Occipital lobe (tissue), 3 donors: ENCODE measurements at places on chromosomes 7 and 10. TPM values are rescaled to one million over a fixed set of nuclear protein-coding genes. Genes with fewer than 3 reads are reported as not detected.

DNA sequence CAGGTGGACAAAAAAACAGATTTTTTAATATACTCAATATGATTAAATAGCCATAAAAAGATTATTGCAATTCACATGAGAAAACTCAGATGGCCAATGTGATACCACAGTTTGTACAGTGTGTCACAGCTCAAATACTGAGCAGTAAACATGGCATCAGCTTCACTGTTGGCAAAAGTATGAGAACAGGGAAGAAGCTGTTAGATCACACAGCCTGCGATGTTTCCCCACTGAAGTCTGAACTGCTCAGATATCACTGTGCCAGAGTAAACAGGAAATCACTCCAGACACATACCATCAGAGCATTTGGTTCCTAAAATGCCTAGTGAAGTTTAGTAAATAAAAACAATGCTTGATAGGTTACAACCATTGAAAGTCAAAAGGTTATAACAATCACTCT, 347.8 kb downstream of the ETV1 start:
- no peak for DNase-seq

DNA sequence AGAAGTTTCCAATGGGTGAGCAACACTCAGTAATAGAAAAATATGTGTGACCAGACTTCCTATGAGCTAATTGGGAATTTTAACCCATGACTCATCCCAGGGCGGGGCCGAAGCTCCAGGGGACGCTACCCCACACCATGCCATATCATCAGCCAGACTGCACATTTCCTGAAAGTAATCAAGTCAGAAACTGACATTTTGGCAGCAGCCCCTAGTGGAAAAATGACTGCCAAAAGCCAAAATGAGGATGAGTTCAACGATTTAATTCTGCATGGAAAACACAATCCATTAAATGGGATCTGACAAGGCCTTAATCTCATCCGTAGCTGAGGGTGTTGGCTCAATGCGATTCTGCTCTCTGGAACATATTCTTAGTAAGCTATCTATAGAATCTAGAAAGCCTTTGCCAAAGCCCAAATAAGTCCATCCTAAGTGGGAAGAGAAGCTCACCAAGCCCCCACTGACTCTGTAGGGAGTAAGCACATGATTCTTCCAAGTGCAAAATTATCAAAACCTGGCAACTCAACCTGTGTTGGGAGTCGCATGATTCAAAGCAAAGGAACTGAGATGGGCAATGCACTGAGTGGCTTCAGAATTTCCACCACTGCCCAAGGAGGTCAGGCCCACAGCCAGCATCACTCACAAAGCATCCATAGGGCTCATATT, 93.1 kb upstream of the PDE1C start:
- DNase-seq: no peak

DNA sequence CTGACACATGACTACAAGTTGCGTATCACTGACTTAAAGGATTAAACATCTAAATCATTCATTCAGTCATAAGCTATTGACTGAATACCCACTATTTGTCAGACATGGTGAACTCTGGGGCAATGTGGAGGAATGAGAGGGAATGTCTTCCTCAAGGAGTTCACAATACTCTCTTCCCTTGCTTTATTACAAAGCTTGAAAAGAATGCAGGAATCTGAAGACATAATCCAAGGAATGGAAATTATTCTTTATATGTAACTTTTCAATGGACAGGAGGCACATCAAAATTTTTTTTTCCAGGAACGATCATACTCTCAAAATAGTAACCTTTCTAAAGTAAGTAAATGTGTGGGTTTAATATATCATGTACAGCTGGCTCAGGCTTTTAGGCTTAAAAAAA, 111.9 kb downstream of the ATXN7L1 start:
- DNase-seq: no peak

Gene RPS24
- total RNA-seq: 2,905 TPM

- DNase-seq: no peak
These were observed 108.9 kb upstream of the SP8 start for GRCh38 chr7:20895563-20895962.

DNA sequence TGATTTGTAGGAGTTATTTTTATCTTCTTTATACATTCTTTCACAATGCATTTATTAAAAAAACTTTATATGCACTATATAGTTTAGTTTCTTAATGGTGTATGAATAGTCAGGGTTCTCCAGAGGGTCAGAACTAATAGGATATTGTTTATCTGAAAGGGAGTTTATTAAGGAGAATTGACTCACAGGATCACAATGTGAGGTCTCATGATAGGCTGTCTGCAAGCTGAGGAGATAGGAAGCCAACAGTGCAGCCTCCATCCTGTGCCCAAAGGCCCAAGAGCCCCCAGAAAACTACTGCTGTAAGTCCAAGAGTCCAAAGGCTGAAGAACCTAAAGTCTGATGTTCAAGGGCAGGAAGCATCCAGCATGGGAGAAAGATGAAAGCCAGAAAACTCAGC, 192.8 kb upstream of the AHR start:
- no peak for DNase-seq

Gene HOXA10
- total RNA-seq: not detected

DNA sequence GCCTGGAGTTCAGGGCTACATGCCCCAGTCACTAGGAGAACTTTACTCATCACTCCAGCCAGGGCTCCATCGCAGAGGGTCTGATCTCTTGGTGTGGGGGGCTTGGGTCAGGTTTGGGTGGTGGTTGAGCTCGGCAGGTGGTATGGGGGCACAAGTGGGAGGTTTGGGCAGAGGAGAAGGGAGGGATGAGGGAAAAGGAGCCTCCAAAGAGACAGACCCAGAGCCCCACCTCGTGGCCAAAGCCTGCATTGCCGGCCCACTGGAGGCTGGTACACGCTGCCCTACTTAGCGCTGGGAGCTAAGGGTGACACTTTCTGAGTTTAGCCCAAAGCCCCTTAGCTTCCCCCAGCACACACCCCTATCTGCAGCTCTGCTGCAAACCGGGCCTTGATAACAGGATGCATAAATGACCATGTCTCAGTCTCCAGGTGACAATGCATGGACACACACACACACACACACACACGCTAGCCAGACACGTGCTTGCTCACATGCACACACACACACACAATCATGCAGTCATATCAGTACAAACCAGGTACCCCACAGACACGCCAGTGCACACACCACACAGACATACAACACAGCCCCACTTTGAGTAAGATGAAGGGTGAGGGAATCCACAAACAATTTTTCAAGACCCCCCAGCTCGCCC, 14.7 kb downstream of the LZTS2 start:
- peak; percentile 64 for DNase-seq

GRCh38 chr7:122340427-122340826, 35.9 kb upstream of the FEZF1 start:
- no peak for DNase-seq

DNA sequence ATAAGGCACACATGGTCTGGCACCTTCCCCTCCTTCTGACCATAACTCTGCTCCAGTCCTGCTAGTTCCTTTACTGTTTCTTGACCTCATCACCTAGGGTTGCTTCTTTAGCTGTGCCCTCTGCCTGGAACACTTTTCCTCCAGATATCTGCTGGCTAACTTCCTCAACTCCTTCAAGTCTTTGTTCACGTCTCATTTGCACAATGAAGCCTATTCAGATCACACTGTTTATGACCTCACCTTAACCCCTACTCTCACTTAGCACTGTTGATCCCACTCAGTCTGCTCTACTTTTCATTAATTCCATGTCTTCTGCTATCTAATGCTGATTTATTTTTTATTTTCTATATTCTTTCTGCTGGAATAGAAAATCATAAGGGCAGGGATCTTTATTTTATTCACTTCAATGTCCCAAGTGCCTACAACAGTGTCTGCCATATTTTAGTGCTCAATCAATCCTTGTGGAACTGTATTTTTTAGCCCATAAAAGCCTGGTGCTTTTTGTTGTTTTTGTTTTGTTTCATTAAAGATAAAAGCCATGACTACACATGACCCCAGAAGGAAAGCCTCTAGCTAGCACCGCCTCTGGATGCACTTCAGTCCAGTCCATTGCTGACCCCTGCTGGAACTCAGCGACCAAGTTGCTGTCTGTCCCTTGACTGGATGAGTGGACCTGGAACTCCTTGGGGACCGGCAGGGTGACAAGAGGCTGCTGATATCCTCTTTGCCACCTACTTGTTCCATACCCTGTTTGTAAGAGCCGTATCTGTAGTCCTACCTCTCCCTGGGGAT, 12.3 kb downstream of the KLF14 start:
- peak; percentile 21 for DNase-seq

Gene AFAP1L2
- total RNA-seq: 8.1 TPM

DNA sequence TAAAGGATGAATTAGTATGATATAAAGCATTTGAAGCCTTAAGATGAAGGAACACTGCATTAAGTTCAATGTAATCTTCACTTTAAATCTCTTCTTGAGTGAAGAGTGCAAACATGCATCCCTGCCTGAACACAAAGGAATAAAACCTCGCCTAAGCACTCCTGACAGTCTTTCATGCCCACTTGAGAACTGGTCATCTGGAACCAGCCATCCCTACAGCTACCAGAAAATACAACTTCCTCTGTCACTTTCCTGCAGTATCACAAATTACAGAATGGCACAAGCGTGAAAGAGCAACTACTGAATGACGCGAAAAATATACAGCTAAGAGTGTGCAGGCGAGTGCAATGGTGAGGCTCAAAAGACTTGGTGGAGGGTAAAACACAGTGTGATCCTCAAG, 1079.9 kb downstream of the CNTNAP2 start:
- DNase-seq: no peak

- DNase-seq: no peak
These were observed 14.3 kb upstream of the ZNF212 start for GRCh38 chr7:149225106-149225505.

DNA sequence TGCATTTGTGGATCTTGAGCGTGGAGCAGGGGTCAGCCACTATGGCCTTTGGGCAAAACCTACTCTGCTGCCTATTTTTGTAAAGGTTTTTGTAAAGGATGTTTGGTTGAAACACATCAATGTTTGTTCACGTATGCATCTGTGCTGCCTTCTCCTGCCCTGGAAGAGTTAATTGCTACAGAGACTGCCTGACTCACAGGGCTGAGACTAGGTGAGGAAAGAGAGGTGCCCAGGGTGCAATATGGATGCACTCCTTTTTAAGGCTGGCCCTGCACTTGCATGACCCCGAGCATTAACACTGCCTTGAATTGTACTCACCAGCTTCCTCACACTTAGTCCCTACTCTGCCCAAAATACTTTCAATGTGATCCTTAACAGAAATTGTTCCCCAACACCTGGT, 20.9 kb upstream of the NAMPT start:
- DNase-seq: no peak

DNA sequence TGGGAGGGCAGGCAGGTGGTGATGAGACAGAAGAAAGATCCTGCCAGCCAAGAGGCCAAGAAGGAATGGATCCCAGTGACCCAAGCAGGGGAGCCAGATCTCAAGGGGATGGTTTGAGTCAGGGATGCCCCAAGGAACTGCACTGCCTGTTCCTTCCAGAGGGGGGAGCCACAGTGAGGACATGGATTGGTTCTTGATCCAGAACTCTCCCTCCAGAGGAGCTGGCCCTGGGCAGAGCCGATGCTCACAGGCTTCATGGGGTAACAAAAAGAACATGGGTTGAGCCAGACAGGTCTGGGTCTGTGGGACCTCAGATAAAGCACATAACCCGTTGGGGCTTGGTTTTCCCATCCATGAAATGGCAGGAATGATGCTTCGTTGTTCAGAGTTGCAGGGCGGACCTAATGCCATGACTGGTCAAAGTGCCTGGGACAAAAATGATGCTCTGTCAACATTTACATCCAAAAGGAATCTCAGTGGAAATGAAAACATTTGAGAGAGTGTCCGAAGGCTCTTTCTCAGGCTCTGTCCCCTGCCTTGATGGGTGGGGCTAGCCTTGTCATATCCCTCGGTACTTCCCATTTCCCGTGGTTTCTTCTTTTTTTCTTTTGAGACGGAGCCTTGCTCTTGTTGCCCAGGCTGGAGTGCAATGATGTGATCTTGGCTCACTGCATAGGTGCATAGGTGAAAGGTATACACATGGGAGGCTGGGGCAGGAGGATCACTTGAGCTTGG, 4.7 kb upstream of the DENND2A start:
- DNase-seq: no peak

DNA sequence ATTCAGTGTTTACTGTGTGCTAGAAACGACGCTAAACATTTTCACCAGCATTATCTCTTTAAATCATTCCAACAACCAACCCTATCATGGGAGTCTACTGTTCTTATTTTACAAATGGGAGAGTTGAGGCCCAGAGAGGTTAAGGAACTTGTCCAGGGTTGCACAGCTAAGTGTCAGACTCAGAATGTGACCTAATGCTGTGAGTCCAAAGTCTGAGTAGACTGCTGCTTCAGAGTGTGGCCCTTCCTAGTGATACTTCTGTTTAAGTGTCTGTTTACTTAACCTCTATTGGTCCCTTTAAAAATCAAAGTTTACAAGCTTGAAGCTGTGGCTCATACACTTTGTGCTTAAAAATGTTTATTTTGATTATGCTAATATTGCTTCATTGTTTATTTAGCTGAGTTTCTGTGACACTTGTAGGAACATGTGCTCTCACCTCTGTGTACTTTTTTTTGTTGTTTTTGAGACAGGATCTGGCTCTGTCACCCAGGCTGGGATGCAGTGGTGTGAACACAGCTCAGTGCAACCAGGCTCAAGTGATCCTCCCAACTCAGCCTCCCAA, 84.4 kb upstream of the SYPL1 start:
- no peak for DNase-seq

DNA sequence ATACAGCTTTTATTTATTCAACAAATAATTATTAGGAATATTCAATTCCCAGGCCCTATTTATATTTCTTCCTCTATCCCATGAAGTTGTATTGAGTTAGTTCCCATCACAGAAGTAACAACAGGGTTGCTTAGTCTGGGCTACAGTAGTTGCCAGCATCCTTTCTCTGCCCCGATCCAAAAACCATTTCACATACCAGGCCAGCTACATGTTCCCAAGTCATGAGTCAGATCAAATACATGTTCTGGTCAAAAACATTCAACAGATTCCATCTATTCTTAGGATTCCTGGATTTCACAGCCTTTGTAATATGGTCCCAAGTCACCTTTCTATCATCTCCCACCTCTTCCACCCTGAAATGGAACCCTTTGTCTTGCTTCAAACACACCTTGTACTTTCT, 91.6 kb downstream of the RAB11FIP2 start:
- DNase-seq: no peak

- no peak for DNase-seq
These were observed 388.7 kb upstream of the SEMA3A start for GRCh38 chr7:84583331-84583730.

GRCh38 chr10:133276435-133277201, at the start of gene ADAM8:
ADAM8 (minus strand) TSS chr10:133276868; CDS start chr10:133276817, 51 bp downstream.
- DNase-seq: no peak

GRCh38 chr10:131075218-131075770, 236.2 kb downstream of the TCERG1L start:
- no peak for DNase-seq

DNA sequence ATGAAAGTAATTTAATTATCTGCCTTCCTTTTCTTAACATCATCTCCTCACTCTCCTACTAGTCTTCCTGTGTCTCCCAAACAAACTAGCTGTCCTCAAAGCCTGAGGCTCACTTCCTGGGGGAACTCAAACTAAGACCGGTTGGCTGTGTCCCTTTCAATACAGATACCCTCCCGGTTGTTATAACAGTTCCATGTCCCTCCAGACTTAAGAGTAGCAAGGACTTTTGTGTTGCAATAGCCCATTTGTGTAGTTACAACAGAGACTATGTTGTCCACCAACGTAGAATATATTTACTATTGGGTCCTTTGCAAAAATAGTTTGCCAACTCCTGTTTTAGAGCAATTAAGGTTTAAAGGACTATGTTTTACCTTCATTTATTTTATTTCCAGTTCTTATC, 8.6 kb upstream of the TARP start:
- no peak for DNase-seq

- no peak for DNase-seq
These were observed 9.3 kb upstream of the HERPUD2 start for GRCh38 chr7:35704261-35704660.

- DNase-seq: no peak
These were observed 273.6 kb upstream of the KLF6 start for GRCh38 chr10:4058514-4059029.

- DNase-seq: no peak
These were observed 281.3 kb downstream of the ZNF248 start for GRCh38 chr10:37576154-37576553.
